ENCODE measurements at places on chromosomes 6 and 20.

DNA sequence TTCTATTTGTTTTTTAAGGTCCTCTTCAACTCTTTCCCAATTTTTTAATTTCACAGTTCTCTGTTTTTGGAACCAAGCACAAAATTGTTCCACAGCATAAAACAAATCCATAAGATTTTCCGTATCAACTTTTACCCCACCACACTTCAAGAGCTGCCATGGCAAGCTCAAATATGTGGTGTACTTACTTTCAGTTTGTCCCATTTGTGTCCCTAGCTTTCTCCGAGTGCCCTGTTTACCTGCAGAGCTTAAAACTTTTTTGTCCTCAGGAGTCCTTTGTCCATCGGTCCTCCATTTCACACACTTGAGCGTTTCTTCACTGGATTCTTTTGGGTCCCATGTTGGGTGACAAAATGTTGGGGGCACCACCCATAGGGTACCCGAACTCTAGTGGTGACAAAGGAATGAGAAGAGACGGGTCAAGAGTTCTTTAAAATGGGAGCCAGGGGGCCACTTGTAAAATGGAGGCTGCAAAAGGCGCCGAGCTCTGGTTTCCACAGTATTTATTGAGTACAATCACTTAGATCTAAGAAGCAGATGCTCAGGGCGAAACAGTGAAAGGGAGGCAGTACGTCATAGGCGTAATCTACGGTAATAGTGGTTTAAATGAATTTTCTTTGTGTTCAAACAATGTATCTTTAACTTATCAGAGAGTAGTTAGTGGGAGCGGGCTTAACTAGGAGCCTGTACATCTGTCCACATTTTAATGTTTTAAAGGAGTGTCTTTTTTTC is 39.8 kb upstream of the SERINC1 start:
- DNase-seq, result no peak

GRCh38 chr6:143536461-143536865 is 24.9 kb upstream of the FUCA2 start:
- DNase-seq, result peak; percentile 40

- no peak for DNase-seq
Observed at GRCh38 chr20:20327746-20328145, 40.2 kb upstream of the INSM1 start.

DNA sequence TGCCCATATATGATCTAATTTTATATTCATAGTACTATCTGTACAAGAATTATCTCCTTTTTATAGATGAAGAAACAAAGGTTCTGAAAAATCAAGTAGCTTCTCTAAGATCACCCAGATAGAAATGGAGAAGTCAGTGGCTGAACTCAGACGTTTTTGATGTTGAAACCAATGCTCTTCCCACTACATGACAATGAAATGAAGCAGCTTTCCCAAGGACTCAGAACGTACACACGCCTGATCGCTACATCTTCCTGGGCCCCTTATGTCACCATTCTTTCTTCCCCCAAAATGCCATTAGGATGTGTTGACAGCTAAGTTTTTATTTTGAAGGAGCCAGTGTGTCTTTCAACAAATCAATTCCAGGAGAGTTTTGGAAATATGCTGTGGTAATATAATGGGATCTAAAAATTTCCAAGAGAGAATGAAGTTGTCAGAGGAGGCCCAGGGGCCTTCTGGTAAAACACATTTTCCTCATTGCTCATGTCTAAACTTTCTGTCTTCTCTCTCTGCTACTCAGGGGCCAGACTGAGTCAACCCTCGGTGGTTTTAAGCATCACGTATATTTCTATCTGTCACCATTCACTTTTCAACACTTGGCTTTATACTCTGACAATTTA is 98.1 kb upstream of the COL21A1 start:
- no peak for DNase-seq

DNA sequence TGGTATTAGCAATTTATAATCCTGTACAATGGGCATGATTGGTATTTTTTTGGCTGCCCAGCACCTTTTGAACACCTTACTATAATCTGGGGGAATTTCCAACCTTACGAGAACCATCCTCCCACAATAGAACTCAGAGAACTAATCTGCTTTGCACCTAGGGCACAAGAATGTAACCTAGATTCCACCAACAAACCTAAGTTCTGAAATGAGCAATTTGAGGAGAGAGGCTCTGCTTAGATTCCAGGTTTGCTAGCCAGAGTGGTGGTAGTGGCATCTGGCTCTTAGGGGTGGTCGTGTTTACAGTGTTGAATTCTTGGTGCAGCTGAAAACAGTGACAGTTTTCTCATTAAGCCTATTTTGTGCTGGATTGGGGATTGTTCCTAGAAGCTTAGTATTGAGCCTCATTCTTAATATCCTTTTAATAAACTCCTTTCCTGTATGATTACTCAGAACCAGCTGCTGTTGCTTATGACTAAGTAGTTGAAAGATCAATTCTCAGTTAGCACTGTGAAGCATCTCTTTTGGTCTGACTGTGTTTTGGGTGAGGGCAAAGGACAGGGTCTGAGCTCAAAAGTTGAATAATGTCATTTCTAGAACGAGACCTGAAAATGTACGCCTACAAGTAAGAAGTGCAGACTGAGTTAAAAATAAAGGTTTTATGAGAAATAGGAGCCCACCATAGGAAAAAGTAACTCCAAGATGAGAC is 385.6 kb downstream of the CDKAL1 start:
- DNase-seq, result peak; percentile 2

- no peak for DNase-seq
Observed at GRCh38 chr20:59829054-59829785, 104.2 kb downstream of the SYCP2 start.

DNA sequence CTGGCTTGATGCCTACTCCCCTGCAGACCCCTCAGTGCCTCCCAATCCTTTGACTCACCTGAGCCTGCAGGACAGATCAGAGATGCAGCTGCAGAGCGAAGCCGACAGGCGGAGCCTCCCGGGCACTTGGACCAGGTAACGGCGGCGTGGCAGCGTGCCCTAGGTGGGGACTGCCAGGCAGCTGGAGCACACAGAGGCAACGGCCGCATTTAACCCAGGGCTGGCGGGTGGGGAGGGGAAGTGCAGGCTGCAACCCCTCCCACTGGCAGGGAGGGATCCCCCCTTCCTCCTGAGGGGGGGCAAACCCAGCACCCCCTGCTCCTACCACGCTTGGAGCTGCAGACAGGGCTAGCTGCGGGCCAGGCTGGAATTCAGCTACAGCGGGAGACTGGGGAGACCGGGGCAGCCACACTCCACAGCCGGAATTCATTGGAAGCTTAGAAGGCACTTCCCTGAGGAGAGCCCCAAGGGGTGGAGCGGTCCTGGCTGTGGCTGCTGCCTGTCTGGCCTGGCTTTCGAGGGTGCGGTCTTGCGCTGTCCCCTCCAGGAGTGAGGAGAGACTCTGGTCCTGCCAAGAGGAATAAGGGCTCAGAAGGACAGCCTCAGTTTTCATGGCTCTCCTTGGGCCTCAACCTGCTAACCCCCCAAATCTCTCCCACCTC is at the start of gene MATN4:
TSS of gene MATN4 (minus strand) at position 183 of the 662 bp plus-strand sequence. CDS start 2,717 bp downstream, outside the sequence.
- DNase-seq, result no peak

DNA sequence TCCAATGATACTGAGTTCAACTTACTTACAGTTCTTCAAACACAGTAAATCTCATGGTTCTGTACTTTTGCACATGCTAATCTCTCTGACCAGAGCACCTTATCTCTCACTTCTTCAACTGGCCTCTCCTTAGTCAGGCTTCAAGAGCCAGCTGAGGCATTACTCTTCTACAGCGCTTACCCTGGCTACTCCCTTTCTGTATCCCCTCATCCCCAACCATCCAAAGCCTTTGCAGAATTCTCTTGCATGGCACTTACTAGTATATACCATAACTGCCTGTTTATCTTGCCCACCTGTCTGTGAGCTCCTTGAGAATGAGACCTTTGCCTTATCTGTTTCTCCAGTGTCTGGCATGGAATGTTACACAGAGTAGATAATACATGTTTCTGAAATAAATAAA is 49.2 kb downstream of the SESN1 start:
- DNase-seq, result no peak

- no peak for DNase-seq
Observed at GRCh38 chr6:113057567-113058053, 710.5 kb downstream of the RFPL4B start.

DNA sequence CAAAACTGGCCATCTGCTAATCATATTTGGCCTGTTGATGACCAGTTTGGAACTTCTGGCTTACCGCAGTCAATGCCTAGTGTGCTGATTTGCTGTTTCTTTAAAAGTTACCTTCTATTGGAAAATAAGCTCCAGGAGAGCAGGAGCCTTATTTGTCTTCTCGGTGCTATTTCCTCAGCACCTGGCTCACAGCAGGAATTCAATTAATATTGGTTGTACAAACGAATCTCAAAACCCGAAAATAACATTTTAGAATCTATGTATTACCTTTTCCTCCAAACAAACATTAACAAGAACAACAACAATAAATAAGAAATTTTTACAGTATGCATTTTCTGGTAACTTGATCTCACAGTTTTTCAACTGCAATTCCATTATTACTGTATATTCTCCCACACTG is 1080.7 kb upstream of the MAP3K7 start:
- DNase-seq, result no peak

GRCh38 chr6:86471791-86472190 is 465.5 kb upstream of the HTR1E start:
- DNase-seq, result no peak

GRCh38 chr6:40160826-40161225 is 226.6 kb upstream of the MOCS1 start:
- DNase-seq, result no peak

GRCh38 chr6:36694616-36695015 is 3.0 kb upstream of the RAB44 start:
- DNase-seq, result no peak

DNA sequence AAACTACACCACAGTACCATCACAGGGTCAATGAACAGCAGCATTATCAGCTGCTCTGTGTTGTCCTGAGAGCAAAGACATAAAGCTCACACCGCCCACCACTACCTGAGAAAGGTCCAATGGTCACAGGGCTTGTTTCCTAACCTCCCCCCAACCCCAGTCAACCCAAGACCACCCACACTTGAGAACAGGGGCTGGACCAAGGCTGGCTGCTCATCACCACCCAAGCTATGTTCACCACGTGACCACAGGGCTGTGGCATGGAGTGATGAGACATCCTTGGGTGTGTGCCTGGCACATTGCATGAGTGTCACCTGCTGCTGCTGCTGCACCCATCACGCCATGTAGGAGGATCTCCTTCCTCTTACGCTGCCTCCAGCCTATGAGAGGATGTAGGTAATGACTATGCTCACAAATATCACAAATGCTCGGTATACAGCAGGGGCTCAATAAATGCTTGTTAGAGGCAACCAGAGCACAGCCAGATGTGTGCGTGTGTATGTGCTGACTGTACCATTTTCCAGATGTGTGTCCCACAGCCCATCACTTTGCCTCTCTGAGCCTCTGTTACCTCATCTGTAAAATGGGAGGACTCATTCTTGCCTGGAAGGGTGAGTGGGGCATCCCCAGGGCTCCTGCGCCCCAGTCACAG is 23.3 kb upstream of the SIRPA start:
- DNase-seq, result no peak

- DNase-seq, result no peak
Observed at GRCh38 chr6:14193524-14193923, 76.0 kb downstream of the CD83 start.

GRCh38 chr6:1986454-1987243 is 258.8 kb downstream of the GMDS start:
- no peak for DNase-seq

- DNase-seq, result no peak
Observed at GRCh38 chr6:167294651-167295494, 3.8 kb downstream of the UNC93A start.

DNA sequence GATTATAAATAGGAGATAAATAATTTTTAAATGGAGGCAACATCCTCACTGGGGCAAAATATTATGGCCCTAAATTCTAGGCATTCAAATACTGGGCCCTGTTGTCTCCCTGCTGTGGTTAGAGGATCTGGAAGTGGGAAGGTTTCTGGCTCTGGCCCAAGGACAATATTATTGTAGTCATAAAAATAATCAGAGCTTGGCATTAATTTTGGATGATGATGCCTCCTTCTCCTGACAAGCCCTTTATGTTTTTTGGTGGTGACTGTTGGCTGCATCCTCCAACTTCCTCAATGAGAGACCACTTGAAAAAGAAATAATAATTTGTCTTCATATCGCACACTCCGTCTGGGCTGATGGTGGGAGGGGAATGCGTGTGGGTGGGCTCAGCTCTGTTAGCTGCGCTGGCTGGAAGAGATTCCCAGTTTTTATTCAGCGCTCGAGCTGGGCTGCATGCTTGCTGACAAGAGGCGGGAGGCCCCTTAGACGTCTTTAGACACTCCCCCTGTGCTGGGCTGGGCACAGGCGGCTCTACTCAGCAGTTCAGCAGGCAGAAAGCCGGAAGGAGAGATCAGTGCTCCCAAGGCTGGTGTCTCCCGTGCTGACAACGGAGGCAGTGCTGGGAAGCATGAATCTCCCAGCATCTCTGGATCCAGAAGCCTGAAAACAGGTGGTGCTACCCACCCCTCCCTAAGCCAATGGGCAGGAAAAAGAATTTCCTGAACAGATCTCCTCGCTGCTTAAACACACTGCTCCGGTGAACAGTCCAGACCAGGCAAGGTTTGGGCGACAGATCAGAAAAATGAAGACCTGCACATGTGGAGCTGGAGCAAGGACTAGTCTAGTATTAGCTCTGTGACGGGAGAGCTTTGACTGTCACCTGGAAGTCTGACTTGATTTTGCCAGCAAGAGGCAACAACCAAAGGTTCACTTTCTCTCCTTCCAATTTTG is 97.7 kb downstream of the SYCP2 start:
- no peak for DNase-seq

DNA sequence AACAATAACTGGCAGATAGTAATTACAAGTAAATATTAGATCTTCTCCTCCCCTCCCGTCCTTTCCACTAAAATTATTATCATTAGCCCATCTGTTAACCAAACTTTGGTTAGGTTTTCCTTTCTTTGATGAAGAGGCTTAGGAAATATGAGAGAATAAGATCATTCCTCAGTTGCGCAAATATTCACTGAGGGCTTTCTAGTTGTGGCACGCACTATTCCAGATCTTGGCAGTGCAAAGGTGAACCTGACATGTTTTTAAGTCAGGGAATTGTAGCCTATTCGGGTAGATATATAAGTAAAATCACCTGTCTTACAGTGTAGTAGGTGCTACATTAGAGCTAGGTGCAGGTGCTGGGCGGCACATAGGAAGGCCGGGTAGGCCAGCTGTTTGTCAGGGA is 31.1 kb downstream of the RNF217 start:
- no peak for DNase-seq

DNA sequence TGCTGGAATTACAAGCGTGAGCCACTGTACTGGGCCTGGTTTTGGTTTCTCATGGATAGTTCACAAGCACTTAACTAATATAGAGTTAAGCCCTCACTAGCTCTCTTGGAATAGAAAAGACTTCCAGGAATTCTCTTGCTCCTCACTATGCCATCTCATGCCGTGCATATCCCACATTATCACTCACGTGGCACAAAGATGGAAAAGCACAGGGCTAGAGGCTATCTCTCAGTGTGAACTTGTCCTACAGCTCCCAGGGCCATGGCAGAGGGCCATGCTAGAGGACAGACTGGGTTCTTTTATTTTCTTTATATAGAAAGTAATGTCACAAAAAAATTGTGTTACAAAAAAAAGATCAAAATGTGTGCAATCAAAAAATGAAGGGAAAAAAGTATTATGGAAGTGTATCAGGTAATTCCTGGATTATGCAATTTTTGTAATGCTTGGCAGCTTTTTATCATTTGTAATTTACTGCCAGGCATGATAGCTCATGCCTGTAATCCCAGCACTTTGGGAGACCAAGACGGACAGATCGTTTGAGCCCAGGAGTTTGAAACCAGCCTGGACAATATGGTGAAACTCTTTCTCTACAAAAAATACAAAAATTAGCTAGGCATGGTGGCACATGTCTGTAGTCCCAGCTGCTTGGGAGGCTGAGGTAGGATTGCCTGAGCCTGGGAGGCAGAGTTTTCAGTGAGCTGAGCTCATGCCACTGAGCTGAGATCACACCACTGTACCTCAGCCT is 6.4 kb upstream of the SLC2A12 start:
- no peak for DNase-seq
